Osteocyte (in vitro differentiated cells): ENCODE measurements at places on chromosomes 3 and 15. TPM values are rescaled to one million over a fixed set of nuclear protein-coding genes. Genes with fewer than 3 reads are reported as not detected.
A peak's percentile ranks its signal among the peaks of the same experiment; 100 is the strongest.

The GOLGA8Q gene
- 1.3 and 1.6 TPM in 2 replicates for total RNA-seq

The ARHGAP31 gene
- 49.7 and 51.0 TPM in 2 replicates for total RNA-seq

The ISLR2 gene
- total RNA-seq, result 6.1 TPM in 2 replicates

The GP9 gene
- total RNA-seq, result not detected in 2 replicates

- H3K36me3 ChIP-seq, result peaks cover 23% of the 10 kb centered on the region
- no peaks in the 10 kb centered on the region for H3K27me3 ChIP-seq
- H3K4me1 ChIP-seq, result peaks cover 49% of the 10 kb centered on the region
- DNase-seq, result no peak
These were observed 3.6 kb downstream of the FOXP1 start for GRCh38 chr3:71579935-71580406.

DNA sequence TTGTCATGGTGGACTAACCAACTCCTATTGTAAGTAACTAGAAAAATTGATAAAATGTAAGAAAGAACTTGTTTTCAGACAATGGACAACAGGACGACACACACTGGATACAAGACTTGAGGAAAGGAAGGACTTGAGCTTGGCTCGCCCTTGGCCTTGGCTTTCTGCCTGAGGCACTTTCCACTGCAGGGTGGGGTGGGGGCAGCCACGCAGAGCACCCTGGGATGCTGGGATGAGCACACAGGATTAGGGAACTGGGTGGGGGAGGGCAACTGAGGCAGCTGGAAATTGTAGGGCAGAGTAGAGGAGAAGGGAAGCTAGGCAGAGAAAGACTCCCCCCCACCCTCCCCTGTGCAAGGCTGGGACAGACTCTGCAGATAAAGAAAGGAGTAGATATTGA is 25.5 kb upstream of the HHATL start:
- peaks cover 44% of the 10 kb centered on the region for H3K27me3 ChIP-seq
- H3K4me3 ChIP-seq, result no peak overlapping the region
- H3K4me1 ChIP-seq, result no peaks in the 10 kb centered on the region
- H3K36me3 ChIP-seq, result no peaks in the 10 kb centered on the region
- DNase-seq, result peak; percentile 57
- no peak overlapping the region for H3K27ac ChIP-seq

- DNase-seq, result no peak
- H3K27ac ChIP-seq, result no peak overlapping the region
- no peak overlapping the region for H3K4me3 ChIP-seq
These were observed 43.3 kb downstream of the MUC4 start for GRCh38 chr3:195768414-195768813.

- no peak overlapping the region for H3K27ac ChIP-seq
- no peak for DNase-seq
- no peaks in the 10 kb centered on the region for H3K36me3 ChIP-seq
- H3K27me3 ChIP-seq, result no peaks in the 10 kb centered on the region
These were observed 683.2 kb downstream of the AGBL1 start for GRCh38 chr15:86762874-86763273.

GRCh38 chr3:185737740-185738680 is 86.8 kb downstream of the IGF2BP2 start:
- DNase-seq, result no peak
- H3K4me3 ChIP-seq, result no peak overlapping the region
- H3K4me1 ChIP-seq, result peaks cover 60% of the 10 kb centered on the region
- H3K27ac ChIP-seq, result peak overlapping the region; percentile 17
- no peaks in the 10 kb centered on the region for H3K27me3 ChIP-seq

DNA sequence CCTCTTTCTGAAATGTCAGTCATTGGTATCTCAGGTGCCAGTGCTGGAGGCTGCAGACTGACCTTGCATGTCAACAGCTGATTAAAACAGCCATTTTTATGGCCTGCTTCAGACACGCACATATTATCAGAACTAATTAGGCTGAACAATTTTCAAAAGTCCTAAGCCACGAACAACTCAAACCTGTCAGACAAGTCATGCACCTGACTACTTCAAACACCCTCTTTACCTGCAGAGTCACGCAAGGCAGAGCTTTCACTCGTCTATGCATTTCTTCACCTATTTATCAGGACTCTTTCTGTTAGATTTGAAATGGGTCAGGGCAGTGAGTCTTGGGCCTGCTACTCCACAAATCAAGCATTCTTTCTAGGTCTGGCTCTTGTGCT is 26.7 kb downstream of the CLK3 start:
- no peaks in the 10 kb centered on the region for H3K27me3 ChIP-seq
- no peak overlapping the region for H3K4me3 ChIP-seq
- peaks cover 12% of the 10 kb centered on the region for H3K4me1 ChIP-seq
- no peak for DNase-seq
- H3K27ac ChIP-seq, result peak overlapping the region; percentile 49

DNA sequence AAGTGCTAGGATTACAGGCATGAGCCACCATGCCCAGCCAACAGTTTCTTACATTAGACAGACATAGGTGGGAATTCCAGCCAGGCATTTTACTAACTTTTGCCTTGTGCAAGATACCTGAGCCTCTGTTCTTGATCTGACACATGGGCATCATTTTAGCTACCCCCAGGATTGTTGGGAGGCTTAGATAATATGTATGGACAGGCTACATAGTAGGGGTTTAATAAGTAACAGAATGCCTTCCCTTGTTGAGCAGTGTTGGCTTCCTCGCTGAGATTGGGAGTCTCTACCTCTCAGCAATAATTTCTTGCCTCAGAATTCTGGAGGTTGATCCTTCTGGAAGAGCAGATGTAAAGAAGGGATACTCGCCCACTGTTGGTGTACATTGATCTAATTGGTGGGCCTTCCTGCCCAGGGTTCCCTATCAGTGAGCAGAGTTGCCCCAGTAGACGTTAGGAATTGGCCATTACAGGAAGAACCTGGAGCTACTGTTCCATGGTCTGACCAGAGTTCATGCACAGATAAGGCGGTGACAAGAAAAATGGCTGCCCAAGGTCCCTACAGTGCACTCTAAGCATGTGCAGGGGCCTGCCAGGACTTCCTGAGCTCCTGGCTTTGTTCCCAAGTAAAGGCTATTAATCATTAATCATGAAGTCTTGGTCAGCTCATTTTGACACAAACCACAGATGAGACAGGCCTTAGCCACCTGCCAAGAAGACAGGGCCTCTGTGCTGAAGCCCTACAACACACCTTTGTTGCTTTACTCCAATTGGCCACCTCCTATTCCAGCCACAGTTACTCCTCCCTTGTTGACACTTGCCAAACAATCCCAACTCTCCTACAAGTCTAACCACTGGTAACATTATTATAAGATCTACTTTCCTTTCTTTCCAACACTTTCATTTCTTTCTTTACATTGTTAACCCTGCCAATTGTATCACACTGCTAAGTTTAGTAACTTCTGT is 5.0 kb upstream of the IL17RE start:
- peaks cover 20% of the 10 kb centered on the region for H3K36me3 ChIP-seq
- DNase-seq, result no peak
- peaks cover 39% of the 10 kb centered on the region for H3K4me1 ChIP-seq
- H3K27ac ChIP-seq, result no peak overlapping the region

GRCh38 chr15:48719668-48720067 is 74.2 kb upstream of the FBN1 start:
- H3K4me3 ChIP-seq, result no peak overlapping the region
- peaks cover 10% of the 10 kb centered on the region for H3K36me3 ChIP-seq
- H3K4me1 ChIP-seq, result peaks cover 31% of the 10 kb centered on the region
- no peaks in the 10 kb centered on the region for H3K27me3 ChIP-seq
- no peak for DNase-seq

GRCh38 chr3:48057521-48057920 is 41.3 kb upstream of the MAP4 start:
- no peak overlapping the region for H3K4me3 ChIP-seq
- H3K4me1 ChIP-seq, result peaks cover 24% of the 10 kb centered on the region
- H3K27me3 ChIP-seq, result no peaks in the 10 kb centered on the region
- no peak overlapping the region for H3K27ac ChIP-seq
- H3K36me3 ChIP-seq, result peaks cover 5% of the 10 kb centered on the region

DNA sequence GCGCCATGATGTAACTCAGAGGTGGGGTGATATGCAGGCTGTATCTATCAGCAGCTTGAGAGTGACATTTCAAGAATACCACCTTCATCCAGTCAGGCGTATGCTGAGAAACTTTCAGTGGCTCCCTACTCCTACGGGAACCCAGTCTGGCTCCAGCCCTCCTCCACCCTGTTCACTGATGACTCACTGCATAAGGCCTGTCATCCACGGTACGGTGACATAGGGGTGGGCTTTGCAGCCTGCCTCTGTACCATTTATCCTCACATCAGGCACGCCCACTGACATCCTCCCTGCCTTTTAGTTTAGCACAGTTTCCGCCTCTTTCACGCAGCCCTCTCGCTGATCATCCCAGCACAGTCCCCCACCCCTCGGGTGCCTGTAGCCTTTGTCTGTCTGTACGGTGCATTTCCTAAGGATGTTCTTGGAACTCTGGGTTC is 11.7 kb downstream of the PXYLP1 start:
- no peak overlapping the region for H3K27ac ChIP-seq
- H3K27me3 ChIP-seq, result no peaks in the 10 kb centered on the region
- H3K36me3 ChIP-seq, result peaks cover 4% of the 10 kb centered on the region
- DNase-seq, result peak; percentile 75
- H3K4me1 ChIP-seq, result peaks cover 32% of the 10 kb centered on the region

DNA sequence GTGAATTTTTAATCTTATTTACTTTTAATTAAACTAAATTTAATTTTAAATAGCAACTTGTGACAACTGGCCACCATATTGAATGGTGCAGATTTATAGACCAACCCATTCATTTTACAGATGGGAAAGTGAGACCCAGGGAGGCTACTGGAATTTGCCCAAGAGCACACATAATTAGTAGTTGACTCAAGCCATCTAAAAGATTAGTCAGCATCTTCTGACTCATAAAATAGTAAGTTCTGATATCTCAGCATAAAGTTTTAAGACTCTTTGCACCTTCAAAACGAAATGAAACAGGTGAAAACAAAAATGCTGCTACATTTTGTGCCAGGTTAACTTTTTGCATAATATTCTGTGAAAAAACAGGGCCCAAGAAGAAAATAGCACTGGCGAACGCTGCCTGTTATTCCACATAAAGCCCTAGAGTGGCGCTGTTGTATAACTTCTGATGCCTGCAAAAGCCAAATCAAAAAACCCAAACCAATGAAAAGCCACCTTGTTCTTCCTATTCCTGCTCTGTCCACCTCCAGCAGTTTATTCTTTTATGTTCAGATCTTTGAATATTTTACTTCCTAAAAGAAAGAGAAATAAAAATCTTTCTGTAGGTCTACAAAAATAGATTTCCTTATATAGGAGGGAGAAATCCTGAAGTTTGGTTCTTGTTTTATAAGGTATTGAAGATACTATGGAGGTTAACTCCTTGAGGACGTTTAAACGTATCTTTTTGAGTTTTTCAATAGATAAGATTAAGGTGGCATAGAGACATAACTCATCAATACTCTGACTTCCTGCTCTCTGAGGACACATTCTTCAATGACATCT is 62.8 kb downstream of the OTOL1 start:
- H3K27me3 ChIP-seq, result no peaks in the 10 kb centered on the region
- H3K27ac ChIP-seq, result no peak overlapping the region
- no peak for DNase-seq
